ENCODE measurements at places on chromosomes 6 and 20. TPM values are rescaled to one million over a fixed set of nuclear protein-coding genes. Genes with fewer than 3 reads are reported as not detected.

SPATS1 gene
- total RNA-seq: 1.8 TPM

GRCh38 chr6:27407153-27407814 lies 18.7 kb downstream of the ZNF391 start:
- DNase-seq: no peak

DNA sequence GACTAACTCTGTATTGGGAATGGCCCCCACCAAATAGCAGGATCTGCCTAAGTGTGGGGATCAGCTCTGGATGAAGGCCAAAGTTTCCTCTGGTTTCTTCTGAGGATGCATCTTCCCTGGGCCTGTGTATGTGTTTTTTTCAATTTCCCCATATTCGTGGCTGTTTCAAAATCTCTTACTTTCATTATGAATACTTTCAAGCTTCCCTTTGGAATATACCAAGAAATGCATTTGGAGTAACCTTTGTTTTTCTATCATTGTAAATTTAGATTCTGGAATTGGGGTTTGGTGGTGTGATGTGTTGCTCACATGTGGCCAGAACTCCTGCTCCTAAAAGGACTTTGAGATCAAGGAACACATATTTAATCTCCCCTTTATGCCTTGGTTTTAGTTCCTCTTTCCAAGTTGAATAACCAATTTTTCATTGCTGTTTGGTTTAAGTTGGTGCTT lies 8.4 kb downstream of the ENTPD6 start:
- DNase-seq: no peak

DNA sequence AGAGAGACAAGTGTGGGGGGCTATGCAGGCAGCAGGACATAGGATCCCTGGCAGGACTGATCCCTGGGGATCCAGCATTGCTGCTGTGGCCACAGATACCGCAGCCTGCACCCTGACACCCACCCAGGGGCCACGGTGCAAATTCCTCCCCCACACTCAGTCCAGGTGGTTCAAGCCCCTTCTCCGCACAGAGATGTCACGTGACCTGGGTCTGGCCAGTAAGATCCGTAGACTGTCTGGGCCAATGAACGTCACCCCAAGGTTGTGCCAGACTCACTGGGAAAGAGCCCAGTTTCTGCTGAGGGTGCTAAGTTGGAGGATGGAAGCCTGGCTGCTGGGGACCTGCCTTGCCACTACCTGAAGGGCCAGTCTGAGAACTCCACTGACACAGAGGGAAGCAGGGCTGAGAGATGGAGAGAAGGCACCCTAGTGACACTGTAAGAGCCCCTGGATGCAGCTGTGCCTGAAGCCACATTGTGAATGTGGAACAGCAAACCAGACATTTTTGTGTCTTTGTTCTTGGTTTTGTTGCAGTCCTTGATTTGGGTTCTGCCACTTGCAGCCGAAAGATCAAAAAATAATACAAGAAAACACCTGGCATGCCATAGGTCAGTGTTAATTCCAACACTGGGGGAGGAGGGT lies 228.6 kb downstream of the PREX1 start:
- DNase-seq: peak; percentile 17

DNA sequence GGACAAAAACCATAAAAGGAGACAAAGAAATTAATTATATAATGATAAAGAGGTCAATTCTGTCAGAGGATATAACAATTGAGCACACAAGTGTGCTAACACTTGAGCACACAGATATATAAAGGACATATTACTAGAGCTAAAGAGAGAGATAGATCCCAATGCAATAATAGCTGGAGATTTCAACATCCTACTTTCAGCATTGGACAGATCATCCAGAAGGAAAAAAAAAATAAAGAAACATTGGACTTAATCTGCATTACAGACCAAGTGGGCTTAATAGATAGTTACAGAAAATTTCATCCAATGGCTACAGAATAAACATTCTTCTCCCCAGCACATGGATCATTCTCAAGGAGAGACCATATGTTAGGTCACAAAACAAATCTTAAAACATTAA lies 9.9 kb downstream of the VNN1 start:
- no peak for DNase-seq

GRCh38 chr6:45951321-45952167 lies 64.1 kb downstream of the CLIC5 start:
- DNase-seq: no peak

All from lower lobe of right lung (tissue), 2 donors.